ENCODE measurements at places on chromosomes 3 and 15.

- peak; percentile 20 for DNase-seq
Observed at GRCh38 chr3:50405249-50405648, 45.9 kb upstream of the TMEM115 start.

DNA sequence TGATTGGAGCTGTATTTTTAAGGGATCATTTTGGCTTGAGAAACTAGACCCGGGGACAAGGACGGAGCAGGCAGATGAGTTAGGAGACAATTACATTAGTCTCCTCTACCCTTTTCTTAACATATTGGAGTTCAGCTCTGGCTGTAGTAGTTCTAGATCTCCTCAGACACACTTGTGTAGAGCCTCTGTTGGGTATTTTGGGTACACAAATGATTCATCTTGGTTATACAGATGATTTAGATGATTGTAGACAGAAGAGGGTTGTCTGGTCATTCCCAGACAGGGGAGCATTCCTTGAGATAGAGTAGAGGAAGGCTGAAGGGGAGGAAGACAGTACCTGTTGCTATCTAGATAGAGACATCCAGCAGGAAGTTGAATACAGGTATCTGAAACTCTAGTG lies 43.4 kb downstream of the CD86 start:
- DNase-seq: no peak

DNA sequence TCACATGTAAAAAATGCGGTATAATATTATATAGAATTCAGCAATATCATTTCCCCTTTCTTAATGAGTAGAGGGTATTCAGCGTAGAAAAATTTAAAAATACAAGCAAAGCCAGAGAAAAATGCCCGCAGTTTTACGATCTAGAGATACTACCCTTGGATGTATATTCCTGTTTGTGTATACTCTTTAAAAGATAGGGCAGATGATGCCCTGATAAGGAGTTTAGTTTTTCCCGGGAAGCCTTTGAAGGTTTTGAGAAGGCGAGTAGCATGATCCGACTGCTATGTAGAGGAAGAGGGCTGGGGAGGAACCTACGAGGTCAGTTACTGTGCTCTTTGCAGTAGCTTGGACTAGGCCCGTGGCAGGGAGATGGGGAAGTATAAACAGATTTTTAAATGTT lies 1.2 kb downstream of the YEATS2 start:
- DNase-seq: no peak

DNA sequence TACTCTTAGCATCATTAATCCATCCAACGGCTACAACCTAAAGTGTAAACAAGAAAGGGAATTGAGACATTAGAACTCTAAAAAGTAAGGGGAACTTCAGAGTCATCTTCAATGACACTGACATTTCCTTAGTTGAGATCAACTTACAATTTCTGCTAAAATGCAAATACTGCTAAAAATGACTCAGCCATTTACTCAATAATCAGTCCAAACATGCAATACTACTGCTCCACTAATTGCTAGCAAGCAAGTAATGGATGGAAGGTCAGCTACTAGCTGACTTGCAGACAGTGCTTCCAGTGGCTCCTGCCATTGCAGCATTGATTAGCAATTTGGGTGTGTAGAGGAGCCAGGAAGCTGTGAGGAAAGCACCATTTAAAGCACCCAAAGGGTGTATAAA lies 28.4 kb downstream of the CD200R1L start:
- DNase-seq: no peak

- no peak for DNase-seq
Observed at GRCh38 chr15:84737005-84737404, 11.4 kb upstream of the ZNF592 start.

DNA sequence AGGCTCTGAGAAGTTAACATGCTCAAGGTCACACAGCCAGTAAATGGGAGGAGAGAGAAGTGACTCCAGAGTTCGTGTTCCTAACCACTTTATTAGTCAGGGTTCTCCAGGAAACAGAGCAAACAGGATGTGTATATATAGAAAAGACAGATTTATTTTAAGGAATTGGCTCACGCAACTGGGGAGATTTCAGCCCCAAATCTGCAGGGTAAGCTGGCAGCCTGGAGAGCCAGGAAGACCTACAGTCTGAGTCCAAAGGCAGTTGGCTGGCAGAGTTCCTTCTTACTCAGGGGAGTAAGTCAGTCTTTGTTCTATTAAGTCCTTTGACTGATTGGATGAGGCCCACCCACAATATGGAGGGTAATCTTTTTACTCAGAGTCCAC lies 118.2 kb upstream of the PROK2 start:
- DNase-seq: no peak

DNA sequence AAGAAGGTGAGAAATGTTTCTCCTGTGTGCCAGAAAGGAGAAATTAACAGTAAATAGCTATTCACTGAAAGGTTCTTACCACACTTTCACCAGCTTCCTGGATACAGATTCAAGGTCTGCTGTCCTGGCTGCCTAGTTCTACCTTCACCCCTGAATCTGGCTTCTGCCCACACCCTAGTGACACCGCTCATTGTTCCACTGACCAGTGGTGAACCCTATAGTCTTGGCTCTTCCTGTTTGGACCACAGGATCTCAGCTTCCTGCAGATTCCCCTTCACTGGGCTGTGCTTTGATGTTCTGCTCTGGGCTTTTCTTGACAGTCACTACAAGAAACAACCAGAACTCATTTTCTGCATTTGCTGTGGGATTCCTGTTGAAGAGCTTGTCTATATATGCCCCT lies 250.0 kb downstream of the XXYLT1 start:
- no peak for DNase-seq

DNA sequence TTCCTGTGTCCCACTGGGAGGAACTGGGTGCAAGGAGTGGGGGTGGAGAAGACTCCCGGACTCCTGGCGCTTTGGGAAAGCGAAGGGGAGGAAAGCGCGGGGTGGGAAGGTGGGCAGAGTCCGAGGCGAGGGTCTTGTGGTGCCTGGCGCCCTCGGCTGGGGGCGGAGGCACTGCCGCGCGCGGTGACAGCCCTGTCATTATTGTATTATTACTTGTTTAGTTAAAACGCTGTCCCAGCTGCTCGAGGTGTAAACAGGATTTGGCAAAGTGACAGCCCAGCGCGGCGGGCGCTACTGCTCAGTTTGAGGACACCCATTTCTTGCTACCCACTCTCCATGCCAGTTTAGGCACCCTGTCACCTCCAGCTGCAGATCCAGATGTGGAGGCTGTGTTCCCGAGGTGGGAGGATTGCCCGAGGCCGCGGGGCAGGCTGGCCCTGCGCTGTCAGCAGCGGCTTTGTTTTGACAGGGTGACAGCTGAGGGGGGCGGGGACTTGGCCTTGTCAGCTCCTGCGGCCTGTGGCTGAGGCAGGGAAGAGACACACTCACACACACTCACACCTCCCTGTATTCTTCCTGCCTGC lies 1.0 kb downstream of the KAT2B start:
- DNase-seq: peak; percentile 84

DNA sequence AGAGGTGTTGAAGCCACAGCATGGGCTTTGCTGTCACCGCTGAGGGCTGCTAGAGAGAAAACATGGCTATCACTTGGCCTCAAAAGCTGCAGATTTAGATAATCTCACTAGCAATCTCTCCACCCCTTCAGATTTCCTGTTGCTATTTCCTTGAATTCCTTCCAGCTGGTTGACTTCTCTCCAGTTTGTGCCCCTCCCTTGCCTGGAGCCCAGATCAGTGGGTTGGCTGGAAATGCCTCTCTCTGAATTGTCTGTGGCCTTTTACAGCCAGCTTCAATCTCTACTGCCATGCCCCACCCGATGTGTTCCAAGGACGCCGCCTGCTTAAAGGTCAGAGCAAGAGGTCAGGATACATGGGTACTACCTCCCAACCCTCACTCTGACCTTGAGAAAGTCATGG lies 294.1 kb downstream of the NTRK3 start:
- no peak for DNase-seq

DNA sequence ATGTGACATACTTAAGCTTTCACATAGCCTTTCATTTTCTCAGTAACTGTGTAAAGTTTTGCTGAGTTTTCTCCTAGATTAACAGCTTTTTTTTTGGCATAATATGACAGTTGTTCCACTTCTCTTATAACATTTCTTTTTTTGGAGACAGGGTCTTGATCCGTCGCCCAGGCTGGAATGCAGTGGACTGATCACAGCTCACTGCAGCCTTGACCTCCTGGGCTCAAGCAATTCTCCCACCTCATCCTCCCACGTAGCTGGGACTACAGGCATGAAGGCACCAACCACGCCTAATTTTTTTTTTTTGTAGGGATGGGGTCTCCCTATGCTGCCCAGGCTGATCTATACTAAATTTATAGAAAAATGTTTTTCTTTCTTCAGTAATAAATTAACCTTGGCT lies 30.1 kb downstream of the DLG1 start:
- no peak for DNase-seq

- no peak for DNase-seq
Observed at GRCh38 chr3:45252826-45253225, 26.7 kb upstream of the TMEM158 start.

Measured in activated naive CD8-positive, alpha-beta T cell treated with anti-CD3 and anti-CD28 coated beads, Interleukin-2, amount 50 U/mL, for 24 hours (primary cell).